ENCODE measurements at places on chromosomes 5 and 9.

DNA sequence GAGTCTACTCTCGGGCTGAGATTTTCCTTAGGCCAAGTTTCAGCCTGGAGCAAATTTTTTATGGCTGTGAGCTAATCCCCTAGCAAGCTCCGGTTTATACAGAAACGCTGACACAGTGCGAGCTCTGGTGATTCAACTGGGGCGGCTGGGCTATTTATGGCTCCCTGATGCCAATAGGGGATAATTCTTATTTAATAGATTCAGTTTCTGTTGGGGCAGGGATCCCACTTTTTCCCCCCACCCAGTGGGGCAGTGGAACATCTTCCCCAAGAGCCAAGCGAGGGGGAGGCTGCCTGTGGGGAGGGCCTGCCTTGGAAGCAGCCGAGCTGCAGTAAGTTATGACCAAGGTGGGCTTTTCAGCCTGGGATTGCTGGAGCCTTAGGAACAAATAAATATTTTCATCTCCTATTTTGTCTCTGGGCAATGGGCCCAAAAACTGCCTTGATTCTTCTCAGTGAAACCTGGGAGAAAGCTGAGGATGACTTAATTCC is 129.1 kb downstream of the MACROH2A1 start:
- DNase-seq = no peak

- no peak for DNase-seq
Observed at GRCh38 chr5:36719282-36719681, 112.9 kb downstream of the SLC1A3 start.

DNA sequence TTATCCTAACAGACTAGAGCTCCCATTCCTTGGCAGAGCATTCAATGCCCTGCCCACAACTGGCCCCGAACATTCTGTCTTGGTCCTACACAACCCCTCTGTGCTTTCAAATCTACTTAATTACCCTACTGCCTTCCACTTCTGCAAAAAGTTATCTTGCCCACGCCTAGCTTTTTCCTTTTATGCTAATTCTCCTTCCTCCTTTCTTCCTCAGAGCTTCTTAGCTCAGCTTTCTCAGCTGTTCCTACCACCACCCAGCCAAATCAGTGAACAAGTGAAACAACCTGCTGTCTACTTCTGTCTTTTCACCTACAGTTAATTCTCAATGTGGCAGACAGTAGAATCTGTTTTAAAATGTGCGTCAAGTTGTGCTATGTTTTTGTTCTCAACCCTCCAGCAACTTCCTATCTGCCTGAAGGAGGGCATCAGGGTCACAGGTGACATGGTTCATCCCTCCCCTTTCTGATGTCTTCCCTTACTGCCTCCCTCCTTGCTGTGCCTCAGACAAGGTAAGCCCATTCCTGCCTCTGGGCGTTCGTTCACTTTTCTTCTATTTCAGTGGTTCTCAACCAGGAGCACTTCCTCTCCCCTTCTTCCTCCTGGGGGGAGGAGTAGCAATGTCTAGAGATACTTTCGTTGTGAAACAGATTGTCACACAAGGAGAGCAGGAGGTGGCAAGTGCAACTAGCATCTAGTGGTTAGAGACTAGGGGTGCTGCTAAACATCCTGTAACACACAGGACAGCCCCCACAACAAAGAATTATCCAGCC is 1.3 kb upstream of the REEP5 start:
- DNase-seq = no peak

- DNase-seq = no peak
Observed at GRCh38 chr9:101705135-101705661, 33.2 kb downstream of the GRIN3A start.

GRCh38 chr5:180395540-180396274 is 42.6 kb upstream of the GFPT2 start:
- DNase-seq = no peak

- DNase-seq = no peak
Observed at GRCh38 chr5:128303593-128303992, 220.0 kb downstream of the SLC12A2 start.

- no peak for DNase-seq
Observed at GRCh38 chr5:36985387-36985786, 108.8 kb downstream of the NIPBL start.

DNA sequence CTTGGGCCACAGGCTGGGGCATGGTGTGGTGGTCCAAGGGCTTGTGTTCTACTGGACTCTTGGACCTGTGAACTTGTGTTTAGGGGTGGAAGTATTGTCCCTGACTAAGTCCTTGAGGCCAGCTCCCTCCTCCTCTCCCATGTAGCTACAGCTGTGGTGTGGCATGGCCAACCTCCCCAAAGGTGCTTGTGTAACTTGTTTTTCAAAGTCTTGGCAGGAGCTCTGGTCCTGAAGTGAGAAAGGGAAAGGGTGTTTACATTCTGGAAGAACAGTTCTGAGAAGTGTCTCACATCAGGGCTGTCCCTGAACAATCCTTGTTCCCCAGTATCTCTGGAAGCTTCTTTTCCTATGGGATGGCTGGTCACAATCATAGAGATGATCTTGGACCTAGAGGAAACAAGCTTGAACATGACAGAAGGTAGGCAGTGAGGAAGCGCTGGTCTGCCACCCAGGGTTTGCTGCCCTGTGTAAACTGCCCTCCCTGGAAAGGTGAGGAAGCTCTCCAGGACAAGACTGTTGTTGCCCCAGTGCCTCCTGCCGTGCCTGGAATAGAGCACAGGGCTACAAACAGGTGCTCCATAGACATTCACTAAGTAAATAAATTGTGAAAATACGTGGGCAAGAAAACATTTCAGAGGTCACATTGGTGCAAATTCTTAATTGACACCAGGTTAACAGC is 64.6 kb upstream of the KLF9 start:
- DNase-seq = no peak

GRCh38 chr5:147734894-147735293 is 47.6 kb downstream of the JAKMIP2 start:
- DNase-seq = no peak

- no peak for DNase-seq
Observed at GRCh38 chr5:91128604-91129003, 254.5 kb downstream of the ARRDC3 start.

DNA sequence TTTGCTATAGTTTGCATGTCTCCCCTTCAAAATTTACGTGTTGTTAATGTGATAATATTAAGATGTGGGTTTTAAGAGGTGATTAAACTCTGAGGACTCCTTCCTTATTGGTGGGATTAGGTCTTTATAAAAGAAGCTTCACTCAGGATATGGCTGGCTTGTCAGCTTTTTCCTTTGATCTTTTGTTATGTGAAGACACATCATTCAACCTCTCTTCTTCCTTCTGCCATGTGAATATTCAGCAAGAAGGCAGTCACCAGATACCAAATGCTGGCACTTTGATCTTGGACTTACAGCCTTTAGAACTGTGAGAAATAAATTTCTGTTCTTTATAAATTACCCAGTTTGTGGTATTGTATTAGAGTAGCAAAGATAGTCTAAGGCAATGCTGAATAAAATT is 855.9 kb upstream of the CDH10 start:
- DNase-seq = no peak

DNA sequence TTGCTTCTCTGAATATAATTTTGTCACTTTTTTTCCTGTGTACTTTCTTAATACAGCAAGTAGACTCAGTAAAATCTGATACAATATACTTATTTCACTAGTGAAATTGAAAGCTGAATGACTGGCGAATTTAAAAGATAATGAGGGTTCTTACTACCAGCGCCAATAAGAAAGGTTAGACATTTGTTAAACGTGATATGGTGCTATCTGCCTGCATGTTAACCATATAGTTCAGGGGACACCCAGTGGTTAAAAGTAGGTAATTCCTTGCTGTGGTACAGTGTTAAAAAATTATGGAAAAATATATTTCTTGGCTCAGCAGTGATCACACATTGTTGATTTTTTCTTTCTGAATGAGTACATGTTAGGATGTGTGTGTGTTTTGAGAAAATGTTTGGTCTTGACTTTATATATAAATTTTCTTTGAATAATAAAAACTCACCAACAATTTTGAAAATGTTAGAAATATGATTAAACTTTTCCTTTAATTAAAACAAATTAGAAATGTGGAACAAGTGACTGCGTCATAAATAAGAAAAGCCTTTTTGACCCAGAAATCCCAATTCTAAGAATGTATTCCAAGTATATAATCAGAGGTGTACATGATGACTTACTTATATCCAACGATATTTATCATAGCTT is 25.8 kb downstream of the CAST start:
- DNase-seq = no peak

DNA sequence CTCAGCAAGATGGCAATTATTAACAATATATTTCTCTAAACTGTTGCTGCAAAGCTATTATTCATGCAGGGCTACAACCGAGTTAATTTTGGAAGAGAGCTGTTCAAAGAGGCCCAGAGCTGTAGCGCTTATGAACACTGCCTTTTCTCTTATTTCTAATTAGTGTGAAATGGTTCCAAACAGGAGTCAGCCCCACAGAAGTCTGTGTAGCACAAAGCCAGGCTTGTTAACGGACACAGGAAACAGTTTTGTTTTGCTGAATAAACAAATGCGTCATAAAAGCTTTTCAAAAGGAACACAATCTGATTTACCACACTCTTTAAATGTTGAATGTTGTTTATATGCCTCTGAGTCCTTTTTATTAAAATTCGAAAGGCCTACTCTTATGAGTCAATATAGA is 396.5 kb downstream of the ANXA1 start:
- no peak for DNase-seq

DNA sequence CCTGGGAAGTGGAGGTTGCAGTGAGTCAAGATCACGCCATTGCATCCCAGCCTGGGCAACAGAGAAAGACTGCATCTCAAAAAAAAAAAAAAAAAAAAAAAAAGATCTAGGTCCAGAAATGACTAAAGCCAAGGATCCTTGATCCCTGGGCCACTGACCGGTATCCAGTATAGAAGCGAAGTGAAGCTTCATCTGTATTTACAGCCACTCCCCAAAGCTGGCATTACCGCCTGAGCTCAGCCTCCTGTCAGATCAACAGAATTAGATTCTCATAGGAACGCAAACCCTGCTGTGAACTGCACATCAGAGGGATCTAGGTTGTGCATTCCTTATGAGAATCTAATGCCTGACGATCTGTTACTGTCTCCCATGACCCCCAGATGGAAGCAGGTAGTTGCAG is 9.3 kb downstream of the CSNK1A1 start:
- no peak for DNase-seq

- no peak for DNase-seq
Observed at GRCh38 chr5:127011153-127011552, 19.2 kb downstream of the MARCHF3 start.

DNA sequence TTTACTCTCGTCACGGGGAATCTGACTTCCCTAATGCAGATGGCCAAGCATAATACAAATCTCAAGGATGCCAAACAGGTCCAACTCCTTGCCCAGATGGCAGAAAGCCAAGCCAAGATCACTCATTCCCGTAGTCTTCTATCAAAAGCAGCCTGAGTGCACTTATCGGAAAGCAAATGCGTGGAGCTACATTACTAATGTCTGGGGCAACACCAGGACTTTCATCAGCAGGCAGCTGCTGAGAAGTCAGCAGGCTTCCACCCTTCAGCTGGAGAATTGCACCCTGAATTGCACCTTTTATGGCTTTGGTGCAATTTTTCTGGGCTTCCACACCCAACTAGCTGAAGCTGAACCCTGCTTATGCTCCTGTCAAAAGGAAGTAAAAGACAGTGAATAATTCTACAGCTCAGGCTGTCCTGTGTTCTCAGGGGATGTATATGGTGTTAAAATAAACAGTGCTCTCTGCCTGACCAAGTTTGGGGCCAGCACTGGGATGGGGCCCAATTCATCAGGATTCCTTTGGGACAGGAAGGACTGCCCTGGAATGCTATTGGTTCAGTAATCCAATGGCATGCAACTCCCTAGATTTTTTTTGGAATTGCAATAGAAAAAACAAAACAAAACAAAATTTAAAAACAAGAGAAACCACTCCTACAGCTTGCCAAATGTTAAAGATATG is 92.6 kb downstream of the DPYSL3 start:
- DNase-seq = no peak

DNA sequence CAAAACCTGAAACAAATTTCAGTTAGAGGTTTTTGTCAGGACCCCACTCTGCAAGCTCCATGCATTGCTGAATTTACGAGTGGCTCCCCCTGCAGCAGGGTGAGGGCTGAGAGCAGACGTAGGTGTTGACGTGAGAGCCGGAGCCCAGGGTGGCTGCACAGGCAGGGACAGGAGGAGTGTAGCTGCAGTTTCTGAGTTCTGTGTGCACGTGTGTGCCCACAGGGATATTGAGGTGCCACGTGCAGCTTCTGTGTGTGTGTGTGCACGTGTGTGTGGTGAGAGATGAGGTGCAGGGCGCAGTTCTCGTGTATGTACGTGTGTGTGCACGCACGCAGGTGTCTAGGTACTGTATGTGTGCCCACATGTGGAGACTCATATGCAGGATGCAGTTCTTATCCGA is 14.6 kb downstream of the PLEKHG4B start:
- no peak for DNase-seq

DNA sequence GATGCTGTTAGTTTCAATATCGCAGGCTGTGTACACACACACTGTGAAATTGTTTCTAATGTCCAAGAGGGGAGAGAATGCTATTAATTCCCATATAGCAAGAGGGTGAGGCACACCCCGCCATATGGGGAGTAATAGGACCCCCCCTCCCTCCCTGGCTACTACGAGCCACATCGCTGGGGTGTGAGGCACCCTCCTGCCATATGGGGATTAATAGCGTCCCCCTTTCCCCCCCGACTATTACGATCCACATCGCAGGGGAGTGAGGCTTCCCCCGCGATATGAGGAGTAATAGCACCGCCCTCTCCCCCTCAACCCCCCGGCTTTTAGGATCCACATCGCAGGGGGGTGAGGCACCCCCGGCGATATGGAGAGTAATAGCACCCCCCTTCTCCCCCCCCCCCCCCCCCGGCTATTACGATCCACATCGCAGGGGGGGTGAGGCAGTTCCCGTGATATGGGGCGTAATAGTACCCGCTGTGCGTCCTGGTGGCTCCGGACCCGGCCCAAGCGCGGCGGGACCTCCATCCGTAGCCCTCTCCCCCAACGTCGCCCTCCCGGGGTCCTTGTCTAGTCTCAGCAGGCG is 494 bp upstream of the STK32A start:
- no peak for DNase-seq

- DNase-seq = no peak
Observed at GRCh38 chr9:118263949-118264348, 559.7 kb downstream of the TLR4 start.

Data from D721Med (cell line).